ENCODE measurements at places on chromosomes 7 and 10. TPM values are rescaled to one million over a fixed set of nuclear protein-coding genes. Genes with fewer than 3 reads are reported as not detected.

EPHA1 gene
- total RNA-seq, result 0.29 TPM

ACHE gene
- 2.8 TPM for total RNA-seq

ASB15 gene
- not detected for total RNA-seq

MMD2 gene
- total RNA-seq, result not detected

RBM20 gene
- total RNA-seq, result 2.6 TPM

ODAD2 gene
- total RNA-seq, result not detected

TET1 gene
- total RNA-seq, result 0.72 TPM

CUL1 gene
- total RNA-seq, result 61.4 TPM
